ENCODE measurements at places on chromosomes 3 and 15.

DNA sequence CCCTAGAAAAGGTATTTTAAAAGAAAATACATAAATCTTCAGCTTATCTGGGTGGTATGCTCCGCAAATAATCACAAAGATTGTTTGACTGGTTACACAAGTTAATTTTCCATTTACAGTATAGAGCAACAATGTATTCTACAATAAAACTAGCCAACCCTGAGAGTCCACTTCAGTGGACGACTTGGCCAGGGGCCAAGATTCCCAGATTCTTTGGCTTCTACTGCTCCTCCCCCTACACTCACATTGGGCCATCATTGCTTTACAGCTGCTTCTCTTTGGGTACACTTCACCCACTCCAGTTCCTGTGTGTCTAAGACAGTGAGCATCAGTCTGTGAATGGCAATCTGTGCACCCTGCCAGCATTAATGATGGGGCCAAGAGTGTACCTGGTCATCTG is 17.2 kb upstream of the PRICKLE2 start:
- no peak for DNase-seq

GRCh38 chr15:79812541-79812940 is 84.3 kb downstream of the MTHFS start:
- DNase-seq: no peak

GRCh38 chr3:87426918-87427317 is 150.5 kb upstream of the POU1F1 start:
- DNase-seq: no peak

DNA sequence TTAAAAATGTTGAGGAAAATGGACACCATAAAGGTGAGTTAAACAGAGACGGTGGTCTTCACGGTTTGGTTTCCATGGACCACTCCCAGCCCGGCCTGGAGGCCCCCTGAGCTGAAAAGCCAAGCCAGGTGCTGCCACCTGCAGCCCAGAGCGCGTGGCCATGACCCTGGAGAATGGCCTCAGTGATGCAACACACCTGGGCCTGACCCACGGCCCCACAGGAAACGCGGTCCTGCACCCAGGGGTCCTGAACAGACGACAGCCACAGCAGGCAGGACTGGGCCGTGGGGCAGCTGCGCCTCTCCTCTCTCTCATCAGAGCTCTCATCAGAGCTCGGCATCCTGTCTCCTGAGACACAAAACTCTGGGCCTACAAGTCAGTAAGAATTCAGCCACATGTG is 64.1 kb downstream of the NIPA2 start:
- no peak for DNase-seq

GRCh38 chr15:64066451-64066850 is 20.2 kb upstream of the DAPK2 start:
- no peak for DNase-seq

DNA sequence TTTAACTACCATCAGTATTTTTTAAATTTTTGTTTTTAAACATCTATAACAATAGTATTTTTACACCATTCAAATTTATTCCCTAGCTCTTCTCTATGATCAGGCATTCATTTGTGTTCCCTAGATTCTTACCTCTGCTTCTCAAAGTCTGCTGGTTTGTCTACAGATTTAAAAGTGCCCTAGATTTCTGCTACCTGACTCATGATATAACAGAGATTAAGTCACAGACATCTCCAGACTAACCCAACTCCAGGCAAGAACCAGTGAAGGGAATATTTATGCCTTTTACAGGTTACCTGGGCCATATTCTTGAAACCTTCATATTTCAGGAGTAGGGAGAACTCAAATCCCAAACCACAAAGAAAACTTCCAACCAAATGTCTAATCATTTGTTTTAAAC is 38.8 kb downstream of the ADAM10 start:
- DNase-seq: no peak

GRCh38 chr3:170680593-170680992 is 94.7 kb upstream of the SLC7A14 start:
- DNase-seq: no peak

DNA sequence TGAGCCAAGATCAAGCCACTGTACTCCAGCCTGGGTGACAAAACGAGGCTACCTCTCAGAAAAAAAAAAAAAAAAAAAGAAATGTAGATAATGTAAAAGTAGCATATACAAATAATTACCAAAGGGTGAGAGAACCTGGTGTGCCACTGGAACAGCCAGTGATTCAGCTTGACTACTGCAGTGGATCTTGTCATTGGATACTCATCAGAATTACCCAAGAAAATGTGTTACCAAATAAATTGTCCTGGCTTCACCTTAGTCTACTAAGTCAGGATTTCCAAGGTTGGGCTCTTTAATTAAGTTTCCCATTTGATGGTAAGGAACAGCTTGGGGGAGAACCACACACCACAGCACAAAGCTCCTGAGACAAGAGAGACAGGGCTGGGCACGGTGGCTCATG is 1.5 kb downstream of the NICN1 start:
- no peak for DNase-seq

DNA sequence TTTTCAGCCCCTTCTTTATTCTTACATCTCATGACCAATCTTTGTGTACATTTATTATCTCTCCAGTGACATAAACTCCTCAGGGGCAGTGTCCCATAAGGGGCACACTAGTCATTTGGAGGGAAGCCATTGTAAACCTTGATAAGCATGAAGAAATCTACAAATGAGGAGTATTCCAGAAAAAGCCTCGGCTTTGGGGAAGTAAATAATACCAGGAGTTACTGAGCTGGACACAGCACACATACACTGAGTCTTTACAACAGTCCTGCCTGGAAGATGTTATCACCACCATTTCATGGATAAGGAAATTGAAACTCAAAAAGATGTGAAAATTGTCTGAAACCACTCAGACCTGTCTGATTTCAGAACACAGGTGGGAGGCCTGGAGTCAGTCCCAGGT is 15.4 kb upstream of the POLR2M start:
- DNase-seq: no peak

- DNase-seq: peak; percentile 22
These were observed 9.9 kb downstream of the GLYCTK start for GRCh38 chr3:52297242-52298148.

DNA sequence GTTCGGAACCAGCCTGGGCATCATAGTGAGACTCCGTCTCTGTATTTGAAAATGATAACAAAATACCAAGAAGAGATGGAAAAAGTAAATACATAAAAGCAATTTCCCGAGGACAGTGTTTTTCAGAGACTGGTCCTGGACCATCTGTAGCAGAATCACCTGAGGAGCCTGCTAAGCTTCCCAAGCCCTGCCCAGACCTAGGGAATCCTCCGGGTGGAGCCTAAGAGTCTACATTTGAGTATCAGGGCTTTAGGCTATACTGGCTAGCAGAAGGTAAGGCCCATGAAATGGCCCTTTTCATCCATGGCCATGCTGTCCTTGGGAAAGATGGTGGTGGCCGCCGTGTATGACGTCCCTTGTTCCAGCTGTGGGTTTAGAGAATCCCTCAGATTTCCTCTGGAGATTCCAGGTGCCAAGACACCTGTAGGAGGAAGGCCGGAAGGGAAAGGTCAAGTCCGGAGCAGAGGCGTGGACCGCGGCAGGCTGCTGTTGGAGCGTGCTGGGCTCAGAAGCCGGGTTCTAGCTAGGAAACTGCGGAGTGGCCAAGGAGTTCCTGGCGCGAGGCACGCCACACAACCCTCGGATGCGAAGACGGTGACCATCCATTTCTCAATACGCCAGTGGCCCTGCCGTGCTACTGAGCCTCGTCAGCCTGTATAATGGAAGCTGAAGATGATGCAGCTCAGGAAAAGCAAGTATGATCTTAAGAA is 50.9 kb downstream of the TMEM44 start:
- DNase-seq: no peak

GRCh38 chr3:32841867-32842470 is 24.2 kb downstream of the TRIM71 start:
- no peak for DNase-seq

DNA sequence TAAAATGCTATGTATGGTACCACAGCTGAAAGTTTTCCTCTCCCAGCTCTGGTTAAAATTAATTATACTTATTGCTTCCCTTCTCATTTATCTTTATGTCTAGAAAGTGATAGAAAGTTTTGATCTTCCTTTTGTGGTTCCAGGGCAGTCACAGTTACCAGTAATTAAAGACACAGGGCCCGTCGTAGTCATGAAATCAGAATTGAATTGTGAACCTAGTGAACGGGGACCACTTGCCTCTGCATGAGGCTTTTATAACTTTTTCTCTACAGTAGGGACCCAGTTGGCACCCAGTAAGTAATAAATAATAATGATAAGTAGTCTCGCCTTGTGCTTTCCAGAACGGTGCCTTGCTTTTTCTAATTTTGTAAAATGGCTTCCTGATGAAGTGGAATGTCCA is 231.7 kb upstream of the SATB1 start:
- DNase-seq: no peak

- no peak for DNase-seq
These were observed 131.8 kb downstream of the NEK11 start for GRCh38 chr3:131158434-131158833.

- DNase-seq: no peak
These were observed 41.0 kb downstream of the ANXA2 start for GRCh38 chr15:60356832-60357231.

- peak; percentile 53 for DNase-seq
These were observed 1.1 kb downstream of the WDR82 start for GRCh38 chr3:52277071-52277964.

- DNase-seq: no peak
These were observed 42.1 kb downstream of the CORO2B start for GRCh38 chr15:68620721-68621527.

DNA sequence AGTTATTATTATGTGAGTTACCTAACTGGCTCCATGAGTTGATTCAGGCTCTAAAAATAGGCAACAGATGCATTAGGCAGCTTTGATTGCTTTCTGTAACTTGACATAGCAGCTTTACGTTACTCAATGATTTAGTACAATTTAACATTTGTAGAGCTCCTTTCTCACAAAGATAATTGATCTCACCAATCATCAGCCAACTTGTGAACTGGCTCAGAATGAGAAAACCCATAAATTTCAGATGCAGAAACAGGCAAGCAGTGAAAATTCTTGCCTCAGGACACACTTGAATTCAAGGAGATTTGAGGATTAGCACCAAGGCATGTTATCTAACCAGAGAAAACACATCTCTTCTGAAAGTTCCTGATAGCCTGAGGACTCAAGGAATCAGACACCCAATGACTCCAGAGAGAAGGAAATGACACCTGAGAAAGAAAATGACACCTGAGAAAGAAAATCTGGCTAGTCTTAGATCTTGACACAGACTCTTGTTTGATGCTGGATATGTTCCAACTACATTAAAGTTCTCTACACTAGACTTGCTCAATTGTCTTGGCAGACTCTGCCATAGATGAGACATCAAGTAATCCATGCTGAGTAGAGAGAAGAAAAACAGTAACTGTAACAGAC is 315.1 kb upstream of the CBLB start:
- DNase-seq: no peak

- DNase-seq: no peak
These were observed 161.6 kb downstream of the LPP start for GRCh38 chr3:188315553-188315952.

DNA sequence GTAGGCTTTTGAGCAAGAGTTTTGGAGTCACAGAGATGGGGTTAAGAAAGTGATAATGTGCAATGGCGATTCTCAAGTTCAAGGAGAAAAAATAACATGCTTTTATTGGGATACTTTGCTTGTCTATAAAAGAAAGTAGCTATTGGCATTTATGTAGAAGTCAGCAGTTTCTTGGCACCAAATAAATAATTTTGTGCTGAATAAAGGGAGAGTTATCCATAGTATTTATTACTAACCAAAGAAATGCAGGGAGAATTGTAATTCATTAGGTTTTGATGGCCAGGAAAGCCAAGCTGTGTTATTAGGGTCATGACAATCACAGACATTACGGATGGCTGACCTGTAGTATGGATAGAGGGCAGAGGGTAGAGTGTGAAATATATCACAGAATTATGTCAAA is 33.1 kb downstream of the BTD start:
- DNase-seq: no peak

DNA sequence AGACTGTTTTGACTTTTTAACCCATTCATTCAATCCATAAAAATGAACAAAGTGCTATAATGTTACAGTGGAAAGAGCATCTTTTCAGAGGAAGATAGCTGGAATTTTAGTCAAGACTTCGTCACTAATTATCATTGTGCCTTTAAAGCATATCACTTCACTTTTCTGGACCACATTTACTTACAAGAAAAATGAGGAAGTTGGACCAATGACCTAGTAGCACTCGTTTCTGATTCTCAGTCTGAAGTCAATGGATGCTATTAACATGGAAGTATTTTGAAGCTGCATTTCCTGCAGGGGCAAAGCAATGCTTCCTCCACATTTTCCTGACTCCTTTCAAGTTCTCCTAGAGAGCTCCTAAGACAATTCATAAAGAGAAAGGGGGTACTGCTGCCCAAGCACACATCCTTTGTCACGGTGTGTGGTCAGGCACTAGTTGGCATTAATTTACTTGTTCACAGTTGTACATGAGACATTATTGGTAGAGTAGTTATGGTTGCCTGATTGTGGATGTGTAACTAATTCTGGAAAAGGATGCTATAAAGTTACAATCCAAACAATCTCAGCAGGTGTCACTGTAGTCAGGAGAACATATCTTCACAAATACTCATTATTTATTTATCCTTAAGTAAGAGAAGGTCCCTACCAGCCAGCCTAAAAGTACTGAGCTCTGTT is 1049.1 kb downstream of the FHIT start:
- no peak for DNase-seq

DNA sequence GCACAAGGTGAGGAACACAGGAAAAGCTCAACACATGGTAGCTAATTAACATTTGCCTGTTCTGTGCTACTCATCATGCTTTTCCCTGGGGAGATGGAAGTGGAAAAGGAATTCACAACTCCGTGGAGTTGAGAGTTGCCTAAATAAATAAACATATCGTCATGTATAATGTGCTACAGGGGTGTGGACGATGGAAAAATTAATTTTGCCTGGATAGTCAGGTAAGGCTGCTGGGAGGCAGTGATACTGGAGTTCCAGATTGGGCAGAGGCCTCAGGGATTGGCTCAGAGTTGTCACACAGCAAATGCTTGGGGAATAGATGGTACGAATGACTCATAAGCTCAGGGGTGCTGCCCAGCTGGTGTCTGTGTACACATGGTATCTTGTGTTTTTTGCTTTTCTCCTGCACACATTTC is 3.1 kb upstream of the ABHD6 start:
- DNase-seq: no peak

GRCh38 chr3:71398157-71398836 is 185.2 kb downstream of the FOXP1 start:
- DNase-seq: no peak

GRCh38 chr3:181700168-181701087 is 11.3 kb upstream of the SOX2 start:
- DNase-seq: peak; percentile 32

GRCh38 chr3:124558991-124559845 is 171.0 kb upstream of the UMPS start:
- DNase-seq: no peak

GRCh38 chr15:59242649-59243048 is 36.0 kb downstream of the LDHAL6B start:
- DNase-seq: no peak

- DNase-seq: peak; percentile 21
These were observed 1.5 kb upstream of the SKIL start for GRCh38 chr3:170355738-170356595.

GRCh38 chr3:143810953-143811265 is 37.4 kb downstream of the SLC9A9 start:
- no peak for DNase-seq
